HT1080 (cell line): ENCODE measurements at places on chromosomes 3 and 15. TPM values are rescaled to one million over a fixed set of nuclear protein-coding genes. Genes with fewer than 3 reads are reported as not detected.

ABHD5 gene
- total RNA-seq, result 32.7 and 33.7 TPM in 2 replicates

STRIT1 gene
- total RNA-seq, result not detected in 2 replicates

- no peak for DNase-seq
These were observed 50.9 kb downstream of the FRMD5 start for GRCh38 chr15:44144184-44144583.

DNA sequence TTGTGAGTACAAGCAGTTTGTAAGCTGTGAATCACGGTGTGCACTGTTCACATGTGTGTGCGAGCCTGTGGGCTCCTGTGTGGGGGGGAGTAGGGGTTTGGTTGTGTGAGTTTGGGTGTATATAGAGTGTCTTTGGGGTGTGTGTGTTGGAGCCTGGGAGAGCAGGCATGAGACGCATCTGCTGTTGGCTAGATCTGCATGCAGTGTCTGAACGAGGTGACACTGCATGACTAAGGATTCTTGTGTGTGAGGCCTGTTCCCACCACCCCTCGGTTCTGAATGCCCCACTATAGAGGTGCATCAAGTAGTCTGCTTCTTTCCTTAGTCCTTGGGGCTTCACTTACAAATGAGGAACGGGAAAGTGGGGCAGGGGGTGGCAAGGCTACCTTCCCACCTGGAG is 68.4 kb downstream of the MAGEF1 start:
- DNase-seq, result no peak

GOLGA6L26 gene
- not detected in 2 replicates for total RNA-seq

DNA sequence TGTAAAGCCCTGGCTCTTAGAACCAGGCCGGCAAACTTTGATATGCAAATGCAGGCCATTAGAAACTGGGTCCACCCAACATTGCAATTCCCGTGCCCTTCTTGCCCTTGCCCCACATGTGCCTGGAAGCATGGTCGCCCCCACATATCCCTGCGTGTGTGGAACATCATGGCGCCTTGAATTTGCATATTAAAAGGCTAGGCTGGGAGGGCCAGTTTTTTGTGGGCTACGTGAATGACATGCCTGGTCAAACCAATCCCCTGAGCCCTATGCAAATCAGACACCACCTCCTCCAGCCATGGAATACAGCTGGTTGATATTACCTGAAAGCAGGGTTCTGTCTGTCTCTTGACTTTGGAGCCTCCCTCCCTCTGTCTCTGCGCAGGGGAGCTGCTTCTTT is 58.7 kb upstream of the ARHGEF26 start:
- no peak for DNase-seq

GCSAM gene
- total RNA-seq, result not detected in 2 replicates
